ENCODE measurements at places on chromosomes 11 and 22. TPM values are rescaled to one million over a fixed set of nuclear protein-coding genes. Genes with fewer than 3 reads are reported as not detected.

DNA sequence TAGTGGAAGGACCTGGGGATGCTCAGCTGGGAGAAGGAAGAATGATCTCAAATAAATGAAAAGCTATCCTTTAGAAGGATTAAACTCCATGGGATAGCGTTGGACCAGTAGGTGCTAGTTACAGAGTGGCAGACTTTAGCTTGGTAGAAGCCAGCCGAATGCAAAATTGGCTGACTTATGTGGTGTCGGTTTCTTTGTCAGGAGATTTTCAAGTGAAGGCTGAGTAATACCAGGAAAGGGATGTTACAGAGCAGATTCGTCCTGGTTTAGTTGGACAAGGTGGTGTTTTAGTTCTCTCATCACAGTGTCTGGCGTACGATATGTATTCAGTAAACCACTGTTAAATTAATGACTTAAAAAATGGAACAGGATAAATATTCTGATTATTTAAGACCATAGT lies 26.0 kb downstream of the FDX1 start:
- DNase-seq, result no peak

- DNase-seq, result no peak
Observed at GRCh38 chr22:39266398-39267030, 21.7 kb upstream of the PDGFB start.

DNA sequence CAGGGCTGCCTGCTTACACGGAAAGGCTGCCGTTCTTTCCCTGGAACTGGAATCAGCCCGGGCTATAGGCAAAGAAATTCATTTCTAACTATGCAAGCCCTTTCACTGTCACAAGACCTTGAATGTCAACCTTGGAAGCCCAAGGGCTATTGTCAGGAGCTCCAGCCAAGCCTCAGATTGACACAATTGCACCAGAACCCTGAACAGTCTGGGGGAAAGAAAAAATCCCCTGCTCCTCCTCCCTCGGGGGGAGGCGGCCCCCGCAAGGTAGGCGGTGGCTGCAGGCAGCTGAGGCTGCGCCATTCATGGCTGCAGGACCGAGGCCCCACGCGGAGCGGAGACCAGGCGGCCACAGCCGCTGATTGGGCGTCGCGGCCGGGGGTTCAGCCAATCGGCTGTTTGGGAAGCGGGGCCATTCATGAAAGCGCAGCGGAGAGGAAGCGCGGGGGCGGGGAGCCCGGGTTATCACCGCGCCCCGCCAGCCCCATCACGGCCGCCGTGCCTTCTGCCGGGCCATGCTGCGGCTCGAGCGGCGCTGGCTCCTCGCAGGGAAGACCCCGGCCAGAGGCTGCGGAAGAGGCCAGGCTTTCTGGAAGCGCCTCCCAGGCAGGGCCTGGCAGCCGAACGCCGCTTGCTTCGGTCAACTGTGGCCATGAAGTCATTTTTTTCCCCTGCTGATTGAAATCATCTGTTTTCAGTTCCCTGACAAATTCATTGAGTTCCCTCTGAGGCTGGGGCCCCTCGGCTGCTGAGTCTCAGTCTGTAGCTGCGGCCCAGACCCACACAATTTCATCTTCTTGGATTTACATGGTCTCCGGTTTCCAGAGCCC lies 38.1 kb upstream of the LINC01488 start:
- peak; percentile 93 for DNase-seq

GRCh38 chr11:112795911-112796649 lies 165.1 kb upstream of the NCAM1 start:
- DNase-seq, result no peak

LGALS12 gene
- total RNA-seq, result 0.25 TPM

SLC39A13 gene
- 36.5 TPM for total RNA-seq

All from left ventricle myocardium inferior (tissue), 1 donor.